MCF 10A (cell line): ENCODE measurements at places on chromosomes 13 and 19.
A peak's percentile ranks its signal among the peaks of the same experiment; 100 is the strongest.

- DNase-seq = peak; percentile 11
These were observed 10.3 kb upstream of the POSTN start for GRCh38 chr13:37608750-37609339.

GRCh38 chr19:18304458-18305310 lies 18.2 kb downstream of the LSM4 start:
- no peak for DNase-seq

DNA sequence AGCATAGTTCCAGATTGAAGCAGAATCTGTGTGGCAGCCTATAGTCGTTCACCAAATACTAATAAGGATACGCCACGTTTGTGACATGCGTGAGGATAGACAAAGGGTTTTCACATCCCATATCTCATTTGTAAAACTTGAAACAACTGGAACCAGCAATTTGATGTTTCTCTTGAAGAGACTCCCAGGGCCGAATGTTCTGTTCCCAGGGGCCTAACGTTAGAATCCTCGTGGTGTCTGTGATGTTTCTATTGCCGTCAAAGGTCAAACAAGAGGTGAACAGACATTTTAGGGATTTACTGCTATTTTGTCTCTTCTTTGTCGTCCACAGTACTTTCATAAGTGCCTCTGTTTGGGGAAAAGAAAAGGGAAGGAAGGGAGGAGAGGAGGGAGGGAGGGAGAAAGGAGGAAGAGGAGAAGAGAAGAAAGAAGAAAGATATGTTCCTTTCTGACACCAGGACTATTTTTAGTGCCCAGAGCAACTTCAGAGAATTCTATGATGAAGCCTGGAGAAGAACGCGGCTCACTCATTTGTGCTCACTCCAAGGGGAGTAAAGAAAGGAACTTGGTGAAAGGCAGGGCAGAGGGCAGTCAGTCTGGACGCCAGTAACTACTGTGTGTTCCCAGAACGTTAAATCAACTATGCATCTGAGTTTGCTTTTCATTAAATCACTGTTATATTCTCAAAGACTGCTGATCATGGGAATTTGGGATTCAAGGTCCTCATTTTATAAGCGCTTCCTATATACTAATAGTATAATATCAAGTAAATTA lies 154.5 kb downstream of the DCT start:
- DNase-seq = no peak

DNA sequence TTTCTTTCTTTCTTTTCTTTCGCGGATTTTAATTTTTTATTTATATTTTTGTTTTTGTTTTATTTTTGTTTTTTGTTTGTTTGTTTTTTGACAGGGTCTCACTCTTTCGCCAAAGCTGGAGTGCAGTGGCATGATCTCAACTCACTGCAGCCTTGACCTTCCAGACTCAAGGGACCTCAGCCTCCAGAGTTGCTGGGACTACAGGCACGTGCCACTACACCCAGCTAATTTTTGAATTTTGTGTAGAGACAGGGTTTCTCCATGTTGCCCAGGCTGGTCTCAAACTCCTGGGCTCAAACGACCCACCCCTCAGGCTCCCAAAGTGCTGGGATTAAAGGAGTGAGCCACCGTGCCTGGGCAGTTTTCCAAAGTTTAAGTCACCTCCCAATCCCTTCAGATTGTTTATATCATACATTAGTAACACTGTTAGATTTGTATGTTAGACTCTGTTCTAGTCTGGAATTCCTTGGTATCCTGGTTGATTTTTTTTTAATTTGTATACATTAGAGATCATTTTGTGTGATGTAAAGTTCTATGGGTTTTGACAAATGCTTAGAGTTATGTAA lies 597.3 kb downstream of the DCT start:
- peak; percentile 14 for DNase-seq

DNA sequence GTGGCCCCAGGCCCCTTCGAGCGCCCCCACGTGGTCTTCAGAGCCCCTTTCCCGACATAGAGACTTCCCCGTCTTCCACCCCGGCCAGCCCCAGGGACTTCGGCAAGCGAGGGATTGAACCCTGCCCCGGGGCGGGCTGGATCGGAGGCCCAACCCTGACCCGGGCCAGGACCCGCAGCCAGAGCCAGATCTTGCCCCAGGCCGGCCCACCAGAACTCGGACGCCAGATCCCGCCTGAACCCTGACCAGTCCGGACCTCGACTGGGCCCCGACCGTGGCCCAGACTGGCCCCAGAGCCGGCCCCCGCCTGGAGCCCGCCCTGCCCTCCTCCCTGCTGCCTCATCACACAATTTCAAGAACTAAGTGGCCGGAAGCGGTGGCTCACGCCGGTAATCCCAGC lies 253 bp upstream of the TPTE2 start:
- DNase-seq = no peak

- no peak for DNase-seq
These were observed 81.3 kb upstream of the FRY start for GRCh38 chr13:31950111-31950815.
